CD14-positive monocyte (primary cell): ENCODE measurements at places on chromosomes 3 and 15. TPM values are rescaled to one million over a fixed set of nuclear protein-coding genes. Genes with fewer than 3 reads are reported as not detected.

DNA sequence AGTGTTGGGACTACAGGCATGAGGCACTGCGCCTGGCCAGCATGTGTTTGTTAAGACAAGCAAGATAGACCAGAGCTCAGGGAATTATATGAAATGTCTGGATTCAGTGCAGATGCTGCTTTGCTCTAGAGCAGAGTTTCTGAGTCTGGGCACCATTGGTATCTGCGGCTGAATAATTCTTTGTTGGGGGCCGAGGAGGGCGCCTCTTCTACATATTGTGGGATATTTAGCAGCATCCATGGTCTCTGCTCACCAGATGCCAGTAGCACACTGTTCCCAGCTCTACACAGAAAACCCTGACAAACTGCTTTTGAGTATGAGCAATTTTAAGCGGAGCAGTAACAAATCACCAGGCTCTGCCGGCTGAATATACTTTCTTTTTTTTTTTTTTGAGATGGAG is 3.6 kb upstream of the LDHAL6B start:
- DNase-seq = no peak

- DNase-seq = no peak
These were observed 21.0 kb downstream of the CPN2 start for GRCh38 chr3:194330160-194330559.

- DNase-seq = peak; percentile 64
These were observed 16.2 kb downstream of the CEP152 start for GRCh38 chr15:48794697-48795134.

- DNase-seq = peak; percentile 63
These were observed 8.9 kb upstream of the SEMA5B start for GRCh38 chr3:123036352-123037014.

DNA sequence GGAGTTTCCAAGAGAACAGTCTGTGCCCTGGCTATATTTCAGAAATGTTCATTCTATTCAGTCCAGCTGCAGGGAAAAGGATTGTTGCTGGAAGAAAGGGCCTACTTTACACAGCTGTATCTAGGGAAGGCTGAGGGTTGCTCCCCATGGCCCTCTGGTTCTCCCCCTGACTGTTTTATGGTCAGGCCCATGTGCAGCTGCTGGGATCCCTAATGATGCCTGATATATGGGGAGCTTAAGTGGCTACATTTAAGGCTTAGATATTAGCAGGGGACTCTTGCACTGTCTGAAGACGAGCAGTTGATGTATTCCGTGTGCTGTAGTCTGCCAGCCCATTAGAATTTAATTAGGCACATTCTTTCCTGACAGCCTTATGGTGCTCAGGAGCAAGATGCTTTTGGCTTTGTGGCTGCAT is 72.0 kb downstream of the FAM43A start:
- no peak for DNase-seq

The FOXB1 gene
- not detected for polyA plus RNA-seq

- no peak for DNase-seq
These were observed 2.2 kb upstream of the HES1 start for GRCh38 chr3:194133661-194134230.

DNA sequence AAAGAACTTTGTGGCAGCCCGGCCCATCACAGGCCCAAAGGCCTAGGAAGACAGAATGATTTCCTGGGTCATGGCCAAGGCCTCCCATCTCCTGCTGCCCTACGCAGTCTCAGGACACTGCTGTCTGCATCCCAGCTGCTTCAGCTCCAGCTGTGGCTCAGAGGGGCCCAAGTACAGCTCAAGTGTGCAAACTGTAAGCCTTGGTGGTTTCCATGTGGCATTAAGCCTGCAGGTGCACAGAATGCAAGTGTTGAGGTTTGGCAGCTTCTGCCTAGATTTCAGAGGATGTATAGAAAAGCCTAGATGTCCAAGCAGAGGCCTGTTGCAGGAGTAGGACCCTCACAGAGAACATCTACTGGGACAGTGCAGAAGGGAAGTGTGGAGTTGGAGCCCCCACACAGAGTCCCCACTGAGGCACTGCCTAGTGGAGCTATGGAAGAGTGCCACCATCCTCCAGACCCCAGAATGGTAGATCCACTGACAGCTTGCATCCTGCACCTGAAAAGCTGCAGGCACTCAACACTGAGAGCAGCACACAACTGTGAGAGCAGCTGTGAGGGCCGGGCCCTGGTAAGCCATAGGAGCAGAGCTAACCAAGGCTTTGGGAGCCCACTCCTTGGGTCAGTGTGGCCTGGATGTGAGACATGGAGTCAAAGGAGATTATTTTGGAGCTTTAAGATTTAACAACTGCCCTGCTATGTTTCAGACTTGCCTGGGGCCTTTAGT is 208.2 kb upstream of the CMC1 start:
- no peak for DNase-seq

DNA sequence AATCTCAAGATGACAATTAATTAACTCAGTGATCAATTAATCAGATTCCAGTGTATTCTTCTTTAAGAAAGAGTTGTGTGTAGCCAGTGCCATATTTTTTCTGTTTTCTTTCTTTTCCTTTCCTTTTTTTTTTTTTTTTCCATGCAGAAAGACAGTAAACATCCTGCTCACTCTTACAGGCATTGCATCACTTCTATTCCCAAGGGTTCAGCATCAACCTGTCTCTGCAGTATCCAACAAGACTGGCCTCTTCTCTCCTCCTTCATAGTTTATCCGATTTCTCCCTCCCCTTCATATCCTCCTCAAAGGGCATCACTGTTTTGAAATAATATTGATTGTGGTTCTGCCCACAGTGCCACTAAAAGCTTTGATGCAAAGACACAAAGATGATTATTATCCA is 17.0 kb upstream of the SLC9A9 start:
- DNase-seq = no peak

DNA sequence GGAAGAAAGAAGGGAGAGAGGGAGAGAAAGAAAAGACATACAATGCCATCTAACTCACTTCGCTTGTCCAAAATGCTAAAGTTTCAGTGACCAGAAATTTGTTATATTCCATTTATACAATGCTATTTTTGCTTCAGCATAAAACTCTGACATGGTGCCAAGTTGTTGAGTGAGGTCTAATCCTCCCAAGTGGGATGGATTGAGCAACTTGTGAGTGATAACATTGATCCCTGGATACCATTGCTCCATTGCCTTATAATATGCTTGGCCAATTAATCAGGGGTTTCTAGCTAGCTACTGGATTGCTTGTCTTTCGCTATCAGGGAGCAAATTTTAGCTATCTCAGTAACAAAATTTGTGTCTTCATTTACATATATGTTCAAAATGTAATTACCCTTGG is 615.6 kb upstream of the DPPA4 start:
- DNase-seq = no peak

DNA sequence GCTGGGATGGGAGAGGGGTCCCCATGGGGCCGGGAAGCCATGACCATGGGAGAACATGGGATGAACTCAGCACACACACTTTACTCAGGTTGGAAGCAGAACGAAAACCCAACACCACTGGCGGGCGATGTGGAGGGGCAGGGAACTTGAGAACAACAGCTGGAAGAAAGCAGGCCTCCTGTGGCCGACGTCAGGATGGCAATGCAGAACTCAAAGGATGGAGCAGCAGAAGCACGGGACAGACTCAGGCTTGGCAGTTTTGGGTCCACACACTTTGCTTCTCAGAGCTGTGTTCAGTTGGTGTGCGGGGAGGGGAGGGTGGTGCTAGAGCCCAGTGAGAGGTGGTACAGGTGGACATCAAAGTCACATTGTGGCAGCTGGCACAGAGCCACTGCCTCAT is 80.7 kb downstream of the SEC22A start:
- DNase-seq = no peak

The RAB43 gene
- 15.5 and 22.8 TPM in 2 replicates for polyA plus RNA-seq

DNA sequence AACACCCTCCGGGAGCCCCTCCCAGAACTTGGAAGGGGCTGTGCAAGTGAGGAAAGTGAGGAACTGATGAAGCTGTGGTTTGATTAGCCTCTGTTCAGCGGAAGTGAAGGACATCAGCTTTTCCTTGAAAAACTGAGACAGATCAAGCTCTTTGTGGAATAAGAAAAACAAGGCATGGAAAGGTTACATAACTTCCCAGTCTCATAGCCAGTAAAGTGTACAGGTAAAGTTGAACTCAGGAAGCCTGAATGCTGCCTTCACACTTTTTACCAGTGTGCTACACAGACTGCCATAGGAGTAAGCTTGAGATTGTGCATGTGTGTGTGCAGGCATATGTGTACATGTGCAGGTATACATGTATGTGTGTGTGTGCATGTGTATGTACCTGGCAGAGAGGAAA is 293.2 kb downstream of the FGF12 start:
- no peak for DNase-seq

DNA sequence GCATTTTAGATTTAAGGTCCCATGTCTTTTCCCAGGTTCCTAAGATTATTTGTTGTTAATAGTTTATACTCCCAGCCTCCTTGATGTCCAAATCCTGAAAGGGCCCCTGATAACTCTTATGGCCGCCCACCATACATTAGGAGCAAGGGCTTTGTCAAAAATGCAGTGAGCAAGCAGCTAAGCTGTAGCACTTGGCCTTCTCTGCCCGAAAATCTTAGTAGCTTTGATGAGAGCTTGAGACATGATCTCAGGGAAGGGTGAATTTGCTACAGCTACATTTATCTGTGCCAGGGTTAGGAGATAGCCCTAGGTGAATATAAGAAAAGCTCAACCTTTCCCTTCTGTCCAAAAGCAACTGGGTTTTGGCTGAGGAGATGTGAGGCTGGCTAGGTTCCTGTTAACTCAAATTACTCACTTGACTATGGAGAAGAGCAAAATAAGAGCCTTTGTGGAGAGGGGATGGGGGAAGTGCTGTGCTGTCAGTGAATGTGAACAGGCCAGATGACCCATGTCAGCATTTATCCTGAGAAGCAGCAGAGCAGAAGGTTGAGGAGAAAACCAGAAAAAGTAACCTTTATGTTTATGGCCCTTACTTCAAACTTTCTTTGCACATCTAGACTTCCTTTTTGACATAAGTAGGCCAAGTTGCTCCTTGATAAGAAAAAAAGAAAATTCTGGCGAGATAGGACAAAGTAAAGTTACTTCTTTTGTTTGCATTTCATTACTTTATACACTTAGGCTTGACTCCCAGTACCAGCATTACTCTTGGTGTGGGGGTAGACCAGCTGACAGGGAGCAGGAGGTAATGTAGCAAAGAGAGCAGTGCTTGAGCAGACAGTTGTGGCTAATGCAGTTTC is 21.1 kb downstream of the MAPK6 start:
- DNase-seq = no peak

DNA sequence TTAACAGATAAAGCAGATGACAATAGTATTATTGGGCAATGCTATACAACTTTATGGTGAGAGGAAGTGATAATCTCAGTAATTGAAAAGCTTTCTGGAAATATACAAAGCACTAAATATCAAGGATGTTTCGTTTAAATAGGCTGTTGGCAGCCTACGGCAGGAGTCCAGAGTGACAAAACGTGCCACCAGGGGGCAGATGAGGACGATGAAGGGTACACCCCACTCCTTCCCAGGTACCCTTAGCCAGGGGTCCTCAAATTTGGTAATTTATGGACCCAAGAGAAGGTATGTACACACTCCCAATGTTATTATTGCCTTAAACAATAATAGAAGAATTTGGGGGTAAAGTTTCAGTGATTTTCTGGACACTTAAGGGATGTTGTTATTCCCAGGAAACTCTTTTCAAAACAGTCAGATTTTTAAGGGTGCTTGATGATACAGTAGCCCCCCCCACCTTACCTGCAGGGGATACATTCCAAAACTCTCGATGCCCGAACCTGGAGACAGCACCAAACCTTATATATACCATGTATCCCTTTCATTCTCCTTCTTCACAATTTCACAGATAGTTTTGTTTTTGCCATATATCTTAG is 1.4 kb upstream of the MAGEL2 start:
- no peak for DNase-seq

GRCh38 chr3:5809586-5810246 is 622.2 kb downstream of the EDEM1 start:
- no peak for DNase-seq

- no peak for DNase-seq
These were observed 45.1 kb upstream of the MGLL start for GRCh38 chr3:127867412-127867811.

The DNASE1L3 gene
- polyA plus RNA-seq = not detected

The DUOXA2 gene
- polyA plus RNA-seq = not detected in 2 replicates

The ANKRD63 gene
- not detected for polyA plus RNA-seq

DNA sequence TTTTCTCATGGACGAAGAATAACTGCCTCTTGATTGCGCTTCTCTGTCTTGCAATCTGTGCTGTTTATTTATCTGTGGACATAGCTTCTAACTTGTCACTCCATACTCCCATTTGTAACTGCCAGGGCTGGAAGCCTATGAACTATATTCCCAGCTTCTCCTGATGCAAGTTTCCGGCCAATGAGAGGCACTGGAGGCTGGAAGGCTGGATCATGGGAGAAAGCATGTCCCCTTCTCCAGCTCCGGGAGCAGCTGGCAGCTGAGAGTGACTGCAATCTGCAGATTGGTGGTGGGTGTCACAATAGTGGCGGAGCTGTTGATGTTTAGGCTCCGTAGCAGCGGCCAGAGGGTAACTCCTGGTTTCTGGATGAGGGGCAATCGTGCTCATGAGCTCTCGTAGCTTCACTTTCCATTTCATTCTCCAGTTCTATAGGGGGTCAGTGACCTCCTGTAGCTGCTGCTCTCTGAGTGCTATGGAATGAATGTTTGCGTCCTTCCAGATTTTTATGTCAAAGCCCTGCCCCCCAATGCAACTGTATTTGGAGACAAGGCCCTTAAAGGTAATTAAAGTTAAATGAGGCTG is 35.7 kb upstream of the PCSK6 start:
- DNase-seq = no peak

GRCh38 chr15:75760704-75761435 is 48.2 kb upstream of the CSPG4 start:
- DNase-seq = no peak

DNA sequence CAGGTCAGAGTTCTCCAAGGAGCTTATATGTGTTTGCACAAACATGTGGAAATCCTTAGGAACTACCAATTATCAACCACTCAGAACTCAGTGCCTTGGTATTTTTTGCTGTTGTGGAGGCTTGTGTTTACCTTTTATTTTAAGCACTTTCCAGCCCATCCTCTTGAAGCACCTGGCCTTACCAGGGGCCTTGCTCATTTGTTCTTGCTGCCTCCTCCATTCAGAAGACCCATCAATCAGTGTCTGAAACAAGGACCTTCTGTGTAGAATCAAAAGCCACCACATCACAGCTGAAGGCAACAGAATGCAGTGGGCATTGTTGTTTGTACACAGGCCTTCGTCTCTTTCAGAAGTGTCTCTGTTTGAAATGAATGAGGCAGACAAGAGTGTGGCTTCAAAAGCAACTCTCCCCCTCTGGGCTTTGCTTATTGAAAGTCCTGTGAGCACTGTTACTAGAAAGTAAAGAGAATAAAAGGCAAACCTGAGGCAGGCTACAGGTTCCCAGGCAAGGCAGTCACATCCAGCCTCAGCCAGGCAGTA is 24.5 kb upstream of the LIPC start:
- no peak for DNase-seq

The UBAP1L gene
- 3.0 and 4.8 TPM in 2 replicates for polyA plus RNA-seq

The TMEM207 gene
- polyA plus RNA-seq = not detected

The SV2B gene
- not detected for polyA plus RNA-seq

GRCh38 chr3:145145461-145145860 is 1015.5 kb downstream of the PLOD2 start:
- no peak for DNase-seq
